Posterior cingulate gyrus (tissue), 11 donors: ENCODE measurements at places on chromosomes 2 and 18.

DNA sequence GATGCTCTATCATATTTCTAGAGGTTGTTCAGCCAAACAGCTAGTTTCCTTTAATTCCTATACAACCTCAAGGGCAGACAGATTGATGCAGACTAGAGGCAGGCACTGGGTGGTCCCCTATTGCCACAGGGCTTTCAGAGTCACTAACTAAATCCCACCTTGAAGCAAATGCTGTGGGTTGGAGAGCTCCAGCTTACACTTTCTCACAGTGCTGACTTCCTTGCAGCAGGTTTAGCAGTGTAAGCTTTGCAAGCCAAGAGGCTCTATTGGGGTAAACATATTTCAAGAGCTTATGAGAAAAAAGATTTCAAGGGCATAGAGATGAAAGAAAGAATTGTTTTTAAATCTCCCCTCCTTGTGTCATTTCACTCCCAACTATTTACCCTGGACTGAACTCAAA, 366.5 kb upstream of the CRIM1 start:
- no peak for DNase-seq

GRCh38 chr2:131754929-131755720, 227.4 kb downstream of the CCDC74A start:
- no peak for DNase-seq

DNA sequence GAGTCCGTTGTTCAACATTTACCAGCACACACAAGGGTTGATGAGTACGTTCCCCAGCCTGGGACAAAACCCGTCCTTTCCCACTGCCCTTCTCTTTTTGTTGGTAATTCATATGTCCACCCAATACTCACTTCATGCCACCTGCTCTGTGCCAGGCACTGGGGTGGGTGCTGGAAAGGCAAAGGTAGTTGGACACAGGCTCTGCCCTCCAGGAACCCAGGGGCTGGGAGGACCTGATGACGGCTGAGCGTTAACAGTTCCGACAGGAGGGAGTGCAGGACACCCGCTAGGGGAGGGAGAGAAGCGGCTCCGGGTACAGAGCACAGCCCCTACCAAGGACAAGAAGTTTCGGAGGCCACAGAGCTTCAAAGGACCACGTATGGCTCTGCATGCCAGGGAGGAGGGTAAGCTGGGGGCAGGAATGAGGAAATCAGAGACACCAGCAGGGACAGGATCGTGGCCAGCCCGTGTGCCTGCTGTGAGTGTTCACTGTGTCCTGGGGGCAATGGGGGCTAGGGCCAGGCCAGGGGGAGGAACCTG, 134.1 kb upstream of the GPC1 start:
- no peak for DNase-seq

- DNase-seq = peak; percentile 91
Observed at GRCh38 chr2:98348066-98348561, 1.9 kb downstream of the CNGA3 start.

GRCh38 chr2:50133766-50134165, 898.2 kb downstream of the NRXN1 start:
- no peak for DNase-seq

DNA sequence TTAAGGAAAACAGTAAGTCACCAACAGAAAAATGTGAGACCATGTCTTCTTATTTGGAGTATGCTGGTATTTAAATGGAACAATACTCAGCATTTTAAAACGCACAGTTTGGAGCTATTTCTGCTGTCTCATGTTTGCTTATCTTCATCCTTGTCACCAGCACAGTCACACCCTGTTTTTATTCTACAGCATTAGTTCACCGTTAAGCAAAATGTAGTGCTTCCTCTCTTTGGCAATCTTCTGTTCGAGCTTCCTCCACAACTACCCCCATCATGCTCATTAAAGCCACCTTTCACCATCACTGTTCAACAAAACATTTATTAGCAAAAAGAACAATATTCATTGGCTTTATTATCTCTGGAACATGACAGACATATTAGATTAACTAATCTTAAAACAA, 64.0 kb downstream of the SLC40A1 start:
- no peak for DNase-seq
